ENCODE measurements at places on chromosomes 6 and 20.

- DNase-seq, result no peak
These were observed 1714.5 kb downstream of the GRIK2 start for GRCh38 chr6:103107985-103108384.

- DNase-seq, result peak; percentile 80
These were observed 92.1 kb downstream of the POPDC3 start for GRCh38 chr6:105087571-105088211.

- no peak for DNase-seq
These were observed 390.5 kb upstream of the CNR1 start for GRCh38 chr6:88556663-88557062.

- peak; percentile 83 for DNase-seq
These were observed 255.4 kb downstream of the OGFRL1 start for GRCh38 chr6:71544028-71544427.

GRCh38 chr6:119598883-119599282, 249.3 kb upstream of the MAN1A1 start:
- DNase-seq, result no peak

- DNase-seq, result no peak
These were observed 249.8 kb upstream of the PMEPA1 start for GRCh38 chr20:57959589-57959988.

- no peak for DNase-seq
These were observed 691 bp downstream of the SLC22A7 start for GRCh38 chr6:43298565-43299337.

GRCh38 chr6:21022343-21023107, 488.3 kb downstream of the CDKAL1 start:
- DNase-seq, result peak; percentile 79

- no peak for DNase-seq
These were observed 224.8 kb upstream of the CDH4 start for GRCh38 chr20:61027218-61027617.

DNA sequence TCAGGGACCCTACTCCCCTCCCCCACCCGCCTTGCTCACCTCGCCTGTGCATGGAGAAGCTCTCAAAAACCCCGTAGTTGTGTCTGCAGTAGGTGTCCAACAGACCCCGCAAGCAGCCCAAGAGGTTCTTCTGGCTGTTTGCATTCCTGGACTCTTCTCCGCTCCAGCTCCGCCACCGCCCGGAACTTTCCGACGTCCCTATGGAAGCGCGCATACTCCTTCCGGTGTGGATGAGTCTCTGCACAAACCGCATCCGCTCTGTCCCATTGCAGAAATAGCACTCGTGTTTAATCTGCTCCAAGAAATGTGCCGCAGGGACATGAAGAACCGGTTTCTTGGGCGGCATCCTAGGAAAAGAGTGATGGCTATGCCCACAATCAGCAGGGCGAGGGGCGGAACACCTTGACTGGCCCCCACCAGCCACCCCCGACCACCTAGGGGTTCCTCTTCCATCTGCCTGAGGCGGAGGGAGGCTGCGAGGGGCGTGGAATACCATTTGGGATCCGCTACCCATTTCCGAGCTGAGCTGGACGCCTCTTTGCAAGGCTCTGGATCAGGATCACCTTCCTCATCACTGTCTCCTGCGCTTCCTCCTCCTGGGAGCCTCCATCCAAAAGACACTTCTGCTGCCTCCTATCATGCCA, 20.2 kb downstream of the HLA-DRA start:
- no peak for DNase-seq

DNA sequence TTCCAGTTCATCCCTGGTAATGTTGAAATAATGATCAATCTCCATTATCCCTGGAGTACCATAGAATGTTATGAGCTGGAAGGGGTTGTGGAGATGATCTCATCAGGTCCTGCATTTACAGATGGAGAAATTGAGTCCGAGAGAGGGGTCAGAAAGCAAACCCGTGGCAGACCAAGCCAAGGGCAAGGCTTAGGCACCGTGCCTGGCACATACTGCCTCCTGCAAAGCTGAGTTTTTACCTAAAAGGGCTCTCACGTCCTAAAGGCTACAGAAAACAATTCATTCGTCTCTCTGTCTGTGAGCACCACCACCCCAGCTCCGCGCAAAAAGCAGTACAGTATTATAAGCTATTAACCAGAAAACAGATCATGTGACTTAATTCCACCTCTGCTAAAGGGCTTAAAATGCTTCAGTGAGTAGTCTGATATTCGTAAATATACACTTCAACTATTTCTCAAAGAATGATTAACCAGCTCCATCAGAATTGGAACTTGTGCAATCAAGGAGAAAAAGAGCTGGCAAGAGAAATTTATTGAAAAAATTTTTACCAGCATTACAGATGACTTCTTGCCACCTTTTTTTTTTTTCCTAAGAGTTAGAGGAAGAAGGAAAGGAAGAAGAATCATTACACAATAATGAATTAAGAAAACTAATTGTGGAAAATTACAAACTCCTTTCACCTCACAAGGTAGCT, 3.4 kb upstream of the PARD6B start:
- no peak for DNase-seq

DNA sequence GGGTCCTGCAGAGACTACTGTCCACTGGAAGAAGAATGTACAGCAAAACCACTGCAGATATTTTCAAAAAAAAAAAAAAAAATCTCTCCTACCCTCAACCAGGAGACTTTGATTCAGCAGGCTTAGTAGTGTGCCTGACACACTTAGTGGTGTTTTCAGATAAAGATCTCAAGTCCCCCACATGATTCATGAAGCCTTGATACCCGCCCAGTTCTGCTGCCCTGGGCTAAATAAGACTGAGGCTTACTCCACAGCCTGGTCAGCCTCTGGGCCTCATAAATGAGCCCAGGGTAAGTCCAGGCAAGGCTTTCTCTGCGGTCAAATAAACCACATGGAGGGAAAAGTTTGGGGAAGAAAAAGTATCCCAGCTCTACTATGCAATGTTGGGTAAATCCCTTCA, 222.1 kb upstream of the ARID1B start:
- no peak for DNase-seq

DNA sequence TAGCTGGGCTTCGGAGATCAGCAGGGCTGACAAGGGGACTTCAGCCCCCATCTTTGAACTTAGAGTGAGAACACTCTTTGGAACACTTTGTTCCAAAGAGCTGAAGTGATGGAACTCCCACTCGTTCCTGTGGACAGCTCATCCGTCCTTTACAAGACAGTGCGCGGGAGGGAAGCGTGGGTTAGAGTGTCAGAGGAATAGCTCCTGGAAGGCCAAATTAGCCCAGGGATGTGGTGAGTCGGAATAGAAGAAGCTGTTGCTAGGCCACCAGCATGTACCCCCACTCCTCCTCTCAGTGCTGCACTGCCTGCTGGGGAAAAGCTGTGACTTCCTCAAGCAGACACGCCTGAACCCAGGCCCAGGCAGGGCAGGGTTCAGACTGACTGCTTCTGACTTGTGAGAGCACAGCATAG, 1.7 kb downstream of the SDCBP2 start:
- DNase-seq, result peak; percentile 94

DNA sequence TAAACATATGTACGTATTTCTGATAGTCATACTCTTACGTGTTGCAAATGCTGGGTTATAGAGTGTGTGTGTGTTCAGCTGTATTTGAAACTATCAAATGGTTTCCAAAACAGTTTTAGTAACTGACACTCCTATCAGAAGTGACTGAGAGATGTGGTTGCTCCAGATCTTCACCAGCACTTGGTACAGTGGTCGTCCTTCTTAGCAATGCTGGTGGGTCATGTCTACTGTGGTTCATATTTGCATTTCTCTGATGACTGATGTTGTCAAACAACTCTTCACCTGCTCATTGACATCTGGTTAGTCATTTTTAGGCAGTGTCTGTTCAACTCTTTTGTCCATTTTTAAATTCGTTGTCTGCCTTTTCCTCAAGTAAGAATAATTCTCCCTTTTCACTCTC, 259.3 kb downstream of the KIF16B start:
- DNase-seq, result no peak

GRCh38 chr6:81304466-81304865, 448.0 kb downstream of the TENT5A start:
- peak; percentile 11 for DNase-seq

DNA sequence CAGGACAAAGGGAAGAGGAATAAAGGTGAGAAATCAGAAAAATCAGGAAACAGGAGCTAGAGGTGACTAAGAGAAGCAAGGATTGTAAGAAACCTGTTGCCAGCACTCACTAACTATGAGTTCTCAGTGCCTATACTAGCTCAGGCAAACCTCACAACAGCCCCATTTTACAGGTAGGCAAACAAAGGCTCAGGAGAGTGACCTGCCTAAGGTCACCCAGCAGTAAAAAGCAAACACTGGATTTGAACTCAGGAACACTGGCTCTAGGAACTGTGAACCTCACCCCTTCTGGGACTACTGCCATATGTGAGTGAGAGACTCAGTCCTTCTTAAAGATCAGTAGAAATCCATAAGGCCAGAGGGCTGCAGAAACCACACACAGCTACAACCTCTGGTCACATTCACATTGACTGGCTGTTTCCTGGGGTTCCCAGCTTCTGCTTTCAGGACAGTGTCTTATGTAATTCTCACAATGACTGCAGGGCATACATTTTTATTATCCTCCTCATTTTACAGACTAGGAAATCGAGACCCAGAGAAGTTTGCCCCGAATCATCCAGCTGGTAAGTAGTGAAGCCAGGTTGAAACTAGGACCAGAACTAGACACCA, 80.7 kb upstream of the MAFB start:
- no peak for DNase-seq

GRCh38 chr6:10721850-10722569, 860 bp upstream of the TMEM14C start:
- no peak for DNase-seq

DNA sequence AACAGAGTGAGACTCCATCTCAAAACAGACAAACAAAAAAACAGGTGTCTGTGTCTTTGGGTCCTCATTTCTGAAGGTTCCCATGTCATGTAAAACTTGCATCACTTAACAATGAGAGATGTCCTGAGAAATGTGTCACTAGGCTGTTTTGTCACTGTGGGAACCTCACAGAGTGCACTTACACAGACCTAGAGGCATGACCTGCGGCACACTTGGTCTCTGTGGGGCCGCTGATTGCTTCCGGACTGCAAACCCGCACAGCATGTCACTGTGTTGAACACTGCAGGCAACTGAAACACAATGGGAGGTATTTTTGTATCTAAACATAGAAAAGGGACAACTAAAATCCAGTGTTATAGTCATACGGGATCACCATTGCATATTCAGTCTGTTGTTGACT, 42.3 kb upstream of the TMEM181 start:
- no peak for DNase-seq

DNA sequence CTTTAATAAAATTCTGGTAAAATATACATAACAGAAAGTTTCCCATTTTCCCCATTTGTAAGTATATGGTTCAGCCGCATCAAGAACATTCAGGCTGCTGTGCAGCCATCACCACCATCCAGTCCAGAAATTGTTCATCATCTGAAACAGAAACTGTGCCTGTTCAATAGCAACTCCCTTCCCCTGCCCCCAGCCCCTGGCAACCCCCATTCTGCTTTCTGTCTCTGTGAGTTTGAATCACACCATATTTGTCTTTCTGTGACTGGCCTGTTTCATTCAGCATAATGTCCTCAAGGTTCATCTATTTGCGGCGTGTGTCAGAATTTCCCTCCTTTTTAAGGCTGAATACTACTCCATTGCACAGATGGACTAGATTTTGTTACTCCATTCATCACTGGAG, 19.1 kb downstream of the VSTM2L start:
- no peak for DNase-seq

GRCh38 chr20:43525021-43525420, 17.5 kb downstream of the L3MBTL1 start:
- DNase-seq, result no peak

GRCh38 chr6:131197716-131198115, 62.4 kb downstream of the AKAP7 start:
- DNase-seq, result no peak

GRCh38 chr20:4840801-4841200, 119.1 kb downstream of the PRND start:
- no peak for DNase-seq
